ENCODE measurements at places on chromosomes 5 and 9.

- DNase-seq = peak; percentile 23
Measured at GRCh38 chr5:21823076-21823574, 1030.0 kb downstream of the CDH12 start.

GRCh38 chr5:463952-464351 is 21.0 kb downstream of the EXOC3 start:
- no peak for DNase-seq

DNA sequence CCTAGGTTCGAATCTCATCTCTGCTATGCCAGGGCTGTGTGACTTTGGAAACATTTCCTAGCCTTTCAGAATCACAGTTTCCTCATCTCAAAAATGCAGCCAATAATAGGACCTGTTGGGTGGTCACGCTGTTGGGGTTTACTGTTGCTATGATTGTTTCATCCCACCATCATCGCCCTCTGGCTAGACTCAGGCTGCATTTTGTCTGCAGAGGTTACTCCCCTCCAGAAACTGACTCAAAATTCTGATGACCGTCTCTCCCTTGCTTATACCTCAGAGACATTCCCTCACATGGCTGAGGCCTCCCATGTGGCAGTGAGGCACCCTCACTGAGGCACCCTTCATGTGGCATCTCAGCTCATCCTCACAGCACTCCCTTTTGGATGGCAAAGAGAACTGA is 61.6 kb downstream of the COL27A1 start:
- DNase-seq = no peak

DNA sequence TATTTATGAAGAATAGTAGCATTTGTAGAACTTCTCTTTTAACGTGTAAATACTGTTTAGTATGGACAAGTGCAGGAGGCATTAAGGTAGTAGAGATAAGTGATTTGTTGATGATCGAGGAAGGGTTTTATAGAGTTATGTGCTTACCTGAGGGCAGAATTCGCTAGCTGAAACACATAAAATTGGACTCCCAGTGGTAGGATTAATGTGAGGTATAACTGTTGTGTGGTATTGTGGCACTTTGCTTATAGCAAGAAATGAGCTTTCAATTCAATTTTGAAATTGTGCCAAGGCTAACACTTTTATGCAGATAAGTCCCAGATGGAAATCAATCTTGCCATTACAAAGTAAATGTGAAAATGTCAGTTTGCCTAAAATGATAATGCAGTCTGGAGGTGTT is 1.2 kb downstream of the AP3S1 start:
- DNase-seq = no peak

All from kidney capillary endothelial cell (primary cell).